ENCODE measurements at places on chromosomes 5 and 9.

DNA sequence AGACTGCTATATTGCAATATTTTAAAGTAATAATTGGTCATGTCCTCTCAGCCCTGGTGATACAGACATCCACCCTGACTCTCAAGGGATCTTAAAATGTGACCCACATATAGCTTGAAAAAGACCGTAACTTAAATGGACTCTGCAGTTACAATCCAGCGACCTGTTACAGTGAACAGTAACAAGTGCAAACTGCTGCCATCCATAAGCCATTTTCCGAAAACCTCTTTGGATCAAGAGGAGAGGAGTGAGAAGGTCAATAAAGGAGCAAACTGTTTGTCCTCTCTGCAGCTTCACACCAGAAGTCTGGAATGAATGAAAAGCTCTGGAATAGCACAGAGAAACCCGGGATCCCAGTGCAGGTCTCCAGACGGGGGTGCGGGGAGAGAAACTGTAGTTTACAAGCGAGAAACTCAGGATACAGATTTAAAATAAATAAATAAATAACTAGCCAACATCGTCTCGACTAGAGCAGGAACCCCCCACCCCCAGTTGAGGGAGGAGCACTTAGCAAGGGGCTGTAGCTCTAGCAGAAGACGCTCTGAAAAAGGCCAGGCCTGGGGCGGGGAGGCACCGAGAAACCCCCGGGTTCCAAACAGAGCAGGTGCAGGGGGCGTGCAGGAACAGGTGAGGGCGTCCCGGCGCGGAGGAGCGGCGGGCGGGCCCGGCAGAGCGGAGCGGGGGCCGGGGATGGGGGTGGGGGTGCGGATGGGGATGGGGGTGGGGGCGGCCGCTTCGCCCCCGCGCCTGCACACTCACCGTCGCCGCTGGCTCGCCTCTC is 572 bp downstream of the ZDHHC21 start:
- peak; percentile 0 for DNase-seq

DNA sequence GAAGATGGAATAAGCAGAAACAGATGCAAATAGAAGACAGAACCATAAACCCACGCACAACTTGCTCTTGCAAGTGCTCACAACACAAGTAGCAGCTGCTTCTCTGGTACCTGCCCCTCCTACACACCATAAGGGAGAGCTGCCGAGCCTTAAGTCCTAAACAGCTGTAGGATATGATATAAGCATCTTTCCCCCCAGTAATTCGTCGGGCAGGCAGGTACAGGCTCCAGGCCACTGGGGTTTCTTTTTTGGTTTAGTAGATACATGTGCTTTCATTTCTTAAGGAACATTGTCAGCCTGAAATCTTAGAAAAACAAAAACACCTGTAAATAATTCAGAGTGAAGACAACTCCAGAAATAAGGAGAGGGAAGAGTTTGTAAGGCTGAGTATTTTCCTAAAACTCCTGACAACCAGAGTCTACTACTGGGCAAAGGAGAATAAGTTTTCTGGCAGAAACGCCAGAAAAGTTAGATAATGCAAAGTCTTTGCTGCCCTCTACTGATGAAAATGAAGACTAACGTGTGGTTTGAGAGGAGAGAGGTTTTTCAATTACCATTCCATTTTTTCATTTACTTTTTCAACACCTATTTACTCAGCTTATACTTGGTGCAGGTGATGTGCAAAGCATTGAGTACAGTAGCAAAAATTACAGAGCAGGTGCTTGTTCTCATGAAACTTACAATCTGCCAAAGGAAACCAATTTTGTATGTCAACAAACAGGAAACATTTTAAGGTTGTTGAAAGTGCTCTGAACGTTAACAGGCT is 20.1 kb upstream of the TCERG1 start:
- DNase-seq, result no peak

DNA sequence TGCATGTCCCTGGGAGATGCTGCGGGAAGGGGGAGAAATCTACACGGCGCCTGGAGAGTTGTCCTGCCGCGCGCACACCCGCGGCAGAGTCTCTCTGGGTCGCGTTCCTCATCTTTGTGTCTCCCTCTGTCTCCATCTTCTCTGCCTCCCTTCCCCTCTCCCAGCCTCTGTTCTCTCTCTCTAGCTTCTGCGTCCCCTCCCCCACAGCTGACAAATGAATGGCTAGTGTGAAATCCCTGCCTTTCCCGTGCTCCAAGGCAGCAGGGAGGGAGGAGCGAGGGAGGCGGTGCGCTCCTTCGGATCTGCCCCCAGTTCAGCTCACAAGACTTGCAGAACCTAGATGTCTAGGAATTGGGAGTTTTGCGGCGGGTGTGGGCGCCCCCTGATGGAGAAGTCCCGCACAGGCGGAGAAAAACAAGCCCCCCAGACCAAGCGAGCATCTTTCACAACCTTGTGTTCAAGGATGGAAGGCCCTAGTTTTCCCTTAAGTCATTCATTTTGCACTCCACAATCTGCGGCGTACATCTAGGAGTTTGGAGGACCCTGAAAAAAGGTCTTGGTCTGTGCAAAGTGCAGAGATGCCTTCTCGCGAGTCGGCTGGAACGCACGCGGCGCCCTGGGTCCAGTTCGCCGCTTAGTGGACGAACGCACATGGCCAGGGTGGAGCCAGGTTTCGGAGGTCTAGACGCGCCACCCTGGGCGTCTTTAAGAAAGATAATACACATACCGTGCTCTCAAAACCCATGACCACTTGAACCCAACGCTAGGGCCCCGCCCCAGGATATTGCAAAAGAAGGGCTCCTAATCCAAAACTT is 2.0 kb downstream of the VCAN start:
- no peak for DNase-seq

- no peak for DNase-seq
Measured at GRCh38 chr5:125140855-125141254, 394.4 kb upstream of the ZNF608 start.

GRCh38 chr5:17020678-17021601 is 84.9 kb upstream of the MYO10 start:
- no peak for DNase-seq

- no peak for DNase-seq
Measured at GRCh38 chr5:2912741-2913140, 161.3 kb upstream of the IRX2 start.

- no peak for DNase-seq
Measured at GRCh38 chr5:107422494-107422893, 248.2 kb downstream of the EFNA5 start.

DNA sequence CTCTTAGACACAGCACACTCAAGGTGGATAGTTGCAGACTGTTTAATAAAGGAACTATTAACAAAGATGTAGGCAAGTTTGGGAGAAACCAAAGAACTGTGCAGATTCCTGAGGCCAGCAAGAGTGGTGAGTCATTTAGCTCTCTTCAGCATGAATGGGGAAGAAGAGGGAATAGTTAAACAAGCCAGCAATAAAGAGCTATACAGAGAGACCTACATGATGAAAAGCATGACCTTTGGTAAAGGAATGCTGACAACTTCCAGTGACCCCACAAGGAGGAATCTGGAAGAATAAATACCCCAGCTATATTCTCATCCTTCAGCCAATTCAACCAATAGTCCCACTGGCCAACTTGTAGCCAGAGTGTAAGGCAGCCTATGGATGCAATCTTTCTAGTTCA is 706.0 kb upstream of the GRAMD2B start:
- no peak for DNase-seq
